Common myeloid progenitor, CD34-positive (primary cell): ENCODE measurements at places on chromosomes 6 and 20.

DNA sequence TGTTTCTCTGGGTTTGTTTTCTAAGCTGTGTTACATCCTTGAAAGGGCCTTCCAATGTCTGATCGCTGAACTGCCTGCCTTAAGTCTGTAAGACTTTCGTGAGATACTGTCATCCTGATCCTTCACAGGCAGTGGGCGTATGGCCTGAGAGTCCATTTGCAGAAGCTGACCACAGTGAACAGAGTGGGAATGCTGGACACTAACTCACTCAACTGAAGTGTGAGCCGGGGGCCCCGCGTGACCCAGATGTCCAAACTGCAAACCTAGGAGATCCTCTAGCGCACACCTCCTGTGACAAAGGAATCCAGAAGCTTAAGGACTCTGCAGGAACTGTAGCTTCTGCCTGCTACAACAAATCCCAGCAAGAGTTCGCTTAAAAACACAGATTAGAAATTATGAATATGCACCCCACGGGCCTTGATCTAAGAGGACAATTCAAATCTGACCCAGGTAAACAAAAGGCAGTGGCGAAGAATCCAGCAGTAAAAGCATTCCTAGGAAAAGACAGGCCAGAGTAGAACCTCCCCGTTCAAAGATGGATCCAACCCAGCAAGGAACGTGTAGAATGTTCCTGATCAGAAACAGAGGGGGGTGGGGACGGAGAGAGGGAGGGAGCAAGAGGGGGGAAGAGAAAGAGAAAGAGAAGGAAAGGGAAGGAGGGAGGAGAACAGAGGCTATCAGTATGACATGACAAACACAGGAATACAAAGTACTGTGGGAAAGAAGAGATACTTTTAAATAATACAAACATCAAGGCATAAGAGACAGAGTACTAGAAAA, 135.0 kb upstream of the AFDN start:
- H3K27ac ChIP-seq = no peak overlapping the region
- H3K4me1 ChIP-seq = no peaks in the 10 kb centered on the region
- H3K4me3 ChIP-seq = no peak overlapping the region
- no peak for DNase-seq
- no peaks in the 10 kb centered on the region for H3K27me3 ChIP-seq

DNA sequence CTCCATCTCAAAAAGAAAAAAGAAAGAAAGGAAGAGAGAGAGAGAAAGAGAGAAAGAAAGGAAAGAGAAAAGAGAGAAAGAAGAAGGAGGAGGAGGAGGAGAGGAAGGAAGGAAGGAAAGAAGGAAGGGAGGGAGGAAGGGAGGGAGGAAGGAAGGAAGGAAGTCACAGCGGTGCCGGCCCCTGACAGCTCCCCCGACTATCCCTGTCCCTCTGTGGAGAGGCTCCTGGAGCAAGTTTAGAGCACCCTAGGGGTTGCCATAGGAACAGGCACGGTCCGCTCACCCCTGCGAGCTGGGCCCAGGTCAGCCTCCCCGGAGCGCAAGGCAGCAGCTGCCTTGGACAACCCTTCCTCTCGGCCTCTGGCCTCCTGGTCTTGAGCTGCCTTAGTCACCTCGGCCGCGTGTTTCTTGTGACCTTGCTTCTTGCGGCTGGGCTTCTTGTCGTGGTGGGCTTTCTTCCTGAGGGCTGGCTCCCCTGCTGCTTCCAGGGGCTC, 6.8 kb downstream of the BNIP5 start:
- peaks cover 12% of the 10 kb centered on the region for H3K27me3 ChIP-seq
- DNase-seq = no peak
- H3K36me3 ChIP-seq = no peaks in the 10 kb centered on the region
- no peaks in the 10 kb centered on the region for H3K4me1 ChIP-seq
- H3K4me3 ChIP-seq = no peak overlapping the region
- no peak overlapping the region for H3K27ac ChIP-seq

- no peaks in the 10 kb centered on the region for H3K36me3 ChIP-seq
- no peak overlapping the region for H3K4me3 ChIP-seq
- no peak overlapping the region for H3K27ac ChIP-seq
- DNase-seq = no peak
- H3K27me3 ChIP-seq = no peaks in the 10 kb centered on the region
These were observed 262.4 kb upstream of the MARCKS start for GRCh38 chr6:113594726-113595125.

- H3K36me3 ChIP-seq = no peaks in the 10 kb centered on the region
- peaks cover 7% of the 10 kb centered on the region for H3K4me1 ChIP-seq
- H3K27ac ChIP-seq = no peak overlapping the region
- DNase-seq = no peak
- no peak overlapping the region for H3K4me3 ChIP-seq
These were observed 16.1 kb upstream of the CDKN1A start for GRCh38 chr6:36662380-36662779.

- peak; percentile 41 for DNase-seq
- H3K27ac ChIP-seq = peak overlapping the region; percentile 12
- no peak overlapping the region for H3K4me3 ChIP-seq
- peaks cover 10% of the 10 kb centered on the region for H3K36me3 ChIP-seq
- H3K4me1 ChIP-seq = peaks cover 13% of the 10 kb centered on the region
These were observed 11.8 kb downstream of the UTRN start for GRCh38 chr6:144296973-144297372.

GRCh38 chr6:168009331-168009730, 11.9 kb downstream of the KIF25 start:
- no peak for DNase-seq
- H3K36me3 ChIP-seq = no peaks in the 10 kb centered on the region
- no peaks in the 10 kb centered on the region for H3K4me1 ChIP-seq
- H3K27me3 ChIP-seq = no peaks in the 10 kb centered on the region

DNA sequence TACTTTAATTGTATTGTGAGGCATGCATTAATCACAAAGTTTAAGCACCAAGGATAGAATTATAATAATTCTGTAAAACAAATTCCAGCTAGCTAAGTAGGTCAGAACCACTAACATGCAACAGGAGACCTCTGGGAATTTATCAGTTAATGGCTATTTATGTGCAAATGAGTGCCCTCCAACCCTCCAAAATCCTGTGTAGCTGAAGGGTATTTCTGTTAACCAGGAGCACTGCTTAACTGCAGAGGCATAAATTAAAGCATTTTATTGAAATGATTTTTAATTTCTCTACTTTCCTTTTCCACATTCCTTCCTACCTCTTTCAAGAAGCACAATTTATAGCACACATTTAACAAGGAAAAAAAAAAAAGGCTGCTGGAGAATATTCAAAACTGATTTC, 77.0 kb downstream of the MMS22L start:
- peaks cover 11% of the 10 kb centered on the region for H3K36me3 ChIP-seq
- H3K4me1 ChIP-seq = no peaks in the 10 kb centered on the region
- no peak for DNase-seq
- H3K27me3 ChIP-seq = no peaks in the 10 kb centered on the region
- H3K27ac ChIP-seq = no peak overlapping the region

GRCh38 chr20:55569084-55569483, 436.2 kb downstream of the CBLN4 start:
- H3K36me3 ChIP-seq = no peaks in the 10 kb centered on the region
- H3K27ac ChIP-seq = no peak overlapping the region
- H3K4me3 ChIP-seq = no peak overlapping the region
- no peaks in the 10 kb centered on the region for H3K27me3 ChIP-seq
- DNase-seq = no peak

GRCh38 chr6:168999392-168999791, 254.3 kb downstream of the THBS2 start:
- H3K36me3 ChIP-seq = no peaks in the 10 kb centered on the region
- H3K27ac ChIP-seq = no peak overlapping the region
- H3K4me1 ChIP-seq = no peaks in the 10 kb centered on the region
- DNase-seq = no peak

- DNase-seq = peak; percentile 91
- no peaks in the 10 kb centered on the region for H3K27me3 ChIP-seq
- peaks cover 3% of the 10 kb centered on the region for H3K36me3 ChIP-seq
- H3K4me3 ChIP-seq = no peak overlapping the region
These were observed 6.8 kb upstream of the MAPK13 start for GRCh38 chr6:36123270-36124139.

GRCh38 chr6:134533991-134534390, 216.1 kb upstream of the SGK1 start:
- H3K36me3 ChIP-seq = no peaks in the 10 kb centered on the region
- no peak for DNase-seq
- no peak overlapping the region for H3K27ac ChIP-seq
- H3K4me1 ChIP-seq = no peaks in the 10 kb centered on the region
- no peak overlapping the region for H3K4me3 ChIP-seq
- H3K27me3 ChIP-seq = no peaks in the 10 kb centered on the region
